Fibroblast of the aortic adventitia (primary cell): ENCODE measurements at places on chromosomes 5 and 9. TPM values are rescaled to one million over a fixed set of nuclear protein-coding genes. Genes with fewer than 3 reads are reported as not detected.

CNTNAP3B gene
- total RNA-seq, result 6.4 and 118 TPM in 2 replicates

PCDHB14 gene
- 0.45 and 0.74 TPM in 2 replicates for total RNA-seq

DNA sequence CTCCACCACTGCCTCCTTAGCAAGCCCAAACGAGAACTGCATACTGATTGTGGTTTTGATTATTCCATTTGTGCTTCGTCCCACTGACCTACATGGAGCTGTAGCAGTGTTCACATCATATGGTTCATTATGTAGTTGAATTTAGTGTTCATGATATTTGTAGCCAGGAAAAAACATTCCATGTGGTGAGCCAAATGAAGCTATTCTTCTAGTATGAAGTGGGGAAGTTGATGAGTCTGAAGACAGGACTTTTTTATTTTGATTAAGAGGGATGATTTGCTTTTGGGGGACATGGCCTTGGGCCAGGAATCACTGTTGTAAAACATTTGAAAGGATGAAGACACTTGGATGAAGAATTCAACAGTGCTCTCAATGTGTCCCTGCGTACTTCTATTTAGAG, 192.9 kb upstream of the SLC27A6 start:
- DNase-seq, result no peak

DNA sequence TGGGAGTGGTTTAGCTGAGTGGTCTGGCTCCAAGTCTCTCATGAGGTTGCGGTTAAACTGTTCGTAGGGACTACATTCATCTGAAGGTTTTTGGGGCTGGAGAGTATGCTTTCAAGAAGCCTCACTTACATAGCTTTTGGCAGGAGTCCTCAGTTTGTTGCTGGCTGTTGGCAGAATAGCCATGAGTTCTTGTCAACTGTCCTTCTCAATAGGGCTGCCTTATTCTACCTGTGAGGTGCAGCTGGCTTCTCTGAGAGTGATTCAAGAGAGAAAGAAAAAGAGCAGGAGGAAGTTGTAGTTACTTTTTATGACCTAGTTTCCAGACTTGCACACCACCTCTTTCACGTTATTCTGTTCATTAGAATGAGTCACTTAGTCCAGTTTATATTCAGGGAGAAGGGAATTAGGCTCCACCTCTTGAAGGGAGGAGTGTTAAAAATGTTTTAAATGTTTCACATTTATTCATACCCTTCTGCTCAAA, 33.2 kb downstream of the YTHDC2 start:
- peak; percentile 73 for DNase-seq

- DNase-seq, result no peak
These were observed 81.4 kb downstream of the C9orf152 start for GRCh38 chr9:110126499-110126941.
